AG04449 (cell line): ENCODE measurements at places on chromosomes 4 and X.

DNA sequence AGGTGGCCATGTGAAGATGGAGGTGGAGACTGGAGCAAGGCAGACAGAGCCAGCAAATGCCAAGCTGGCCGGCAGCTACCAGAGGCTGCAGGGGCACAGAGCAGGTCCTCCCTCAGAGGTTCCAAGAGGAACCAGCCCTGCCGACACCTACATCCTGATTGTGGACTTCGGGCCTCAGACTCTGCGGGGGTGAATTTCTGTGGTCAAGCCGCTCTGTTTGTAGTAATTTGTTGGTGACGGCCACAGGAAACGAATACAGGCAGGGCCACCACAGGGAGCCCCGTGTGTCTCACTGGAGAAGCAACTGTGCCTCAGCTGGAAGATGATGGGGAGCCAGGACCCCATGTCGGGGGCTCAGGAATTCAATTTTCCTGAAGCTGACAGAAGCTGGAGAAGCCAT is 28.3 kb downstream of the ZFYVE28 start:
- no peak for DNase-seq

DNA sequence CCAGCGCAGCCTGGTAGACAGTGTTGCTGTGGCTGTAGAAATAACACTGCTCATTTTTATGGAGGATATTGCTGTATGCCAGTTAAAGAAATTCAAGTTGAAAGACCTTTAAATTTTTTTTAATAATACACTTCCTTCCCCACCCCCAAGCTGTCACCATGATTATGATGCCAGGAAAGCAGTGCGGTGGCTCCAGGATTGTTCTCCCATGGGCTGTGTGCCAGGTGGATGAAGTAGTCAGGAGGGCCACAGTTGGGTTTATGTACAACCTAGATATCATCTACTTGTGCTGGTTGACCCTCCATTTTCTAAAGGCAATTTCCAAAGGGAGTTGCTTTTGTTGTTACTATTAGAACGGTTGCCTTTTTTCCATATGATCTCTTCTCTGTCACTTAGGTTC is 136.6 kb downstream of the AFF1 start:
- DNase-seq, result no peak

- no peak for DNase-seq
Measured at GRCh38 chr4:167492007-167492406, 257.7 kb upstream of the SPOCK3 start.

DNA sequence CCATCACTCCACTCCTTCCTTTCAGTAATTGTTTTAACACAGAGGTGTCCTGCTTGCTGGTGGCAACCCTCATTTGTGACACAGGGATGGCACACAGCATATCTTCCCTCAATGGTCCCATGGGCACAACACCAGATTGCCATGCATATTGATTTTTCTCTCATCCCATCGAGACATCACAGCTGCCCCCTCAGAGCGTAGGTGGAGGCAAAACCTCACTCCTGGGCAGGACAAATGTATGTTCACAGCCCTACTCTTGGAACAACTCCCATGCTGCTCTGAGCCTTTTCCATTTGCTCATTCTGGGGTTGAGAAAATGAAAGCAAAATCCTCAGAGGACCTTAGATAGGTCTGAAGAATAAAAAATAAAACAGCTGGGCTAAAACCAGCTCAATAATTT is 172.2 kb downstream of the GABRB1 start:
- no peak for DNase-seq

DNA sequence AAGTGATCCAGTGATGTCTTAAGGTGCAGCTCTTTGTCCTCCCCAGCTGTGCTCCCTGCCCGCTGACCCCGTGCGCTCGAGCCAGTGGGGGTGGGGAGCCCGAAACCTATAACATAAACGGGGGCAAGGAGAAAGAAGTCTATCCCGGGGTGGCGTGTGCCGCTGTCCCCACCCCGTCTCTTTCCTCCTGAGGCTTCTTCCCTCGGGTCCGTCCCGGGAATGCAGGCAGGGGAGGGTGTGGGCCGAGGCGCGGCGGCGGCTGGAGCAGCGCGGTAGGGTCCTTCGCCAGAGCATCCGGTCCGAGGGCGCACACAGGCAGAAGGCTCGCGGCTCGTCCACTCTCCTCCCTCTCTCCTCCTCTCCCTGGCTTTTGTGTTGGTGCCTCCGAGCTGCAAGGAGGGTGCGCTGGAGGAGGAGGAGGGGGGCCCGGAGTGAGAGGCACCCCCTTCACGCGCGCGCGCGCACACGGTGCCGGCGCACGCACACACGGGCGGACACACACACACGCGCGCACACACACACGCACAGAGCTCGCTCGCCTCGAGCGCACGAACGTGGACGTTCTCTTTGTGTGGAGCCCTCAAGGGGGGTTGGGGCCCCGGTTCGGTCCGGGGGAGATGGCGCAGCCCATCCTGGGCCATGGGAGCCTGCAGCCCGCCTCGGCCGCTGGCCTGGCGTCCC is at the start of gene RAB33A:
TSS of gene RAB33A (plus strand) at position 517 of the 681 bp plus-strand sequence. CDS start at position 618, 101 bp downstream.
- no peak for DNase-seq

DNA sequence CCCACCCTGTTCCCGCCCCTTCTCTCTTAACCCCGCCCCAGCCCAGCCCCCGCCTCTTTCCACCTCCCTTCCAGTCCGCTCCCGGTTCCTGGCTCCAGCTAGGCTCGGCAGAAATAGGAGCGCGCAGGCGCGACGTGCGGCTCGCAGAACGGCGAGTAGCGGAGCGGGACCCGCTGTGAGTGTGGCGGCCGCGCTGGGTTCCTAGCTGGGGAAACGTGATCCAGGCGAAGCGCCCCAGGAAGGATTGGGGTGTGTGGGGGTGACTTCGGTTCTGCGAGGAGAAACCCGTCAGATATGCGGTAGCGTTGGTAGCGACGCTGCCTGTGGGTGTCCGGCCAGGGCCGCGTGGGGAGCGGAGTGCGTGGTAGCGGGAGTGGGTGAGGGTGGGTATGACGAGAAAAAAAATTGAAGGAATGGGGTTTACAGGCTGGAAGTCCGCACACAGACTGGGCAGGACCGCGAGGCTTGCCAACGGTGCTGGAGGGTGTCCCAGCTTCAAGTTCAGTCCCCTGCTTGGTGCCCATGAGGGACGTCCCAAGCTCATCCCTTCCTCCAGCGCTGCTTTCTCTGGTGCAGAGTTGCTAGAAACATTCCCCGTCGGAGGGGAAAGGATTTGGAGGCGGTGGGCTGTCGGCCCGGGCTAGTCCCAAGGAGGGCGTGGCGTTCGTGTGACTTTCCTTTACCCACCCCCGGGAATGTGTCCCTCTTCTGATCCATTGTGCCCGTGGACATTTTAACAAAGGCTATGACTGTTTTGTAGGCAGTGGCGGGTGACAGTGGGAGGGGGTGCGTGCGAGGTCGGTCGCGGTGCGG is at the start of gene PRRG1:
TSS of gene PRRG1 (plus strand) at position 144 of the 813 bp plus-strand sequence. CDS start 56,886 bp downstream, outside the sequence.
- DNase-seq, result no peak

- no peak for DNase-seq
Measured at GRCh38 chr4:145786261-145786660, 106.3 kb downstream of the C4orf51 start.

DNA sequence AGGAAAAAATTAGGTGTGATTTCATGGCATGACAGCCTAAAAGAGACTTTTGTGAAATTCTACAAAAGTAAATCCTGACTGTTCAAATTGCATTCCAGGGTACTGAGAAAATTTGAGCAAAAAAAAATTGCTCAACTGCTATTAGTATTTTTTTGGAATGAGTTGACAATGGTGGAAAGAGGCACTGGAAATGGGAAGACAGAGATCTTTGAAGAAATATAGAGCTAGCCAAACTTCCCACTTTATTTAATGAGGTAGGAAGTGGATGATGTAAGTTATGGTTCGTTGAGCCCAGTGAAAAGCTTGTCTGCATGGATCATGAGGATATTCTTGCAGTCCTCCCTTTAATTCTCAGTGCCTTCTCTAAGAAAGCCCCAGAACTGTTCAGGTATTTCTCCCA is 183.8 kb downstream of the PTTG2 start:
- no peak for DNase-seq

- DNase-seq, result no peak
Measured at GRCh38 chrX:110407910-110408545, 49.4 kb downstream of the RTL9 start.
